ENCODE measurements at places on chromosomes 2 and 18.

- no peak for DNase-seq
Observed at GRCh38 chr2:144015655-144016245, 504.2 kb downstream of the ZEB2 start.

DNA sequence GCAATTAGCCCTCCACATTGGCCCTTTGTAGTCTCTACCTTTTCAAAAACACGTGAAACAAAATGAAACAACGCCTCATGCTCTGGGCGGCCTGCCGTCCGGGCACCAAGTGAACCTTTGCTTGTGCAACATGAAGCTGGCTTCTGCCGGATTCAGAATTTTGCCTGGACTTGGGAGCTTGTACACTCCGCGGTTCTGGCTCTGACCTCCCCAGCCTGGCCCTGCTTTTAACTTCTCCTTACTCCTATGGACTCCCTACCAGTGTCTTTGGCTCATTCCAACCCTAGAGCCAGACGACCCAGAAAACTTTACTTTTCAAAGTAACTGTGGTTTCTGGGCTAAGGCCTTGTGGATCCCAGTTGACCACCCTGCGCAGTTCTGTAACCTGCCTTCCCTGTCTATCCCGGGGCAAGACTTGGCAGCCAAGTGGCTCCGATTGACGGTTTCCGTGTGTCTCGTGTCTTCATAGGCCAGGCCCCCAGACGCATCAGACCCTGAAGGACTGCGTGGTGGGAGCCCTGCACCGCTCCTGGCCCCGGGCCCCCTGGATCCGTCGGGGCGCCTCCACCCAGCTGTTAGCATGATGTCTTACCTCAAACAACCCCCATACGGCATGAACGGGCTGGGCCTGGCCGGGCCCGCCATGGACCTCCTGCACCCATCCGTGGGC lies 1.9 kb downstream of the OTX1 start:
- no peak for DNase-seq

DNA sequence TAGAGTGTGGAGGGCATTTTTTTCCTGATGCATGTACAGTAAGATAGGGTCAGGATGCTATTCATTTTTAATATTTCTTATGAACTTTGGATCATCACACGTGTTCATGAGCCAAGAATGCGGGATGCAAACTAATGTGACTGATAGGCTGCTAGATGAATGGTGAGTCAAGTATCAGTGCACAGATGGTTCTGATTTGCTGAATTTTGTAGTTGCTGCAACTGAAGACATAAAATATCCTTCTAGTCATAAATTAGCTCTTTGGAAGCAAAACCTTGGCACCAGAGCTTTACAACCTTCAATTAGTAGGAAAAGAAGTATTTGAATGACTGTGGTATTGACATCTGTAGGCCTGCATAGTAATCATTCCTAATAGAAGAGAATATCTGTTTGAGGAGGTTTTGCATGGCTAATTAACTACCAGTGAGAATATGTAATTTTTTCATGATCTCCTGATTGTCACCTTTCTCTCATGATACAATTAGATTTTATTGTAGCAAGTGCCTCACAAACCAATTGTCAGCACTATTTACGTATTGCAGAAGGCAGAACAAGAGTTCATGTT lies 94.0 kb downstream of the VRK2 start:
- no peak for DNase-seq

DNA sequence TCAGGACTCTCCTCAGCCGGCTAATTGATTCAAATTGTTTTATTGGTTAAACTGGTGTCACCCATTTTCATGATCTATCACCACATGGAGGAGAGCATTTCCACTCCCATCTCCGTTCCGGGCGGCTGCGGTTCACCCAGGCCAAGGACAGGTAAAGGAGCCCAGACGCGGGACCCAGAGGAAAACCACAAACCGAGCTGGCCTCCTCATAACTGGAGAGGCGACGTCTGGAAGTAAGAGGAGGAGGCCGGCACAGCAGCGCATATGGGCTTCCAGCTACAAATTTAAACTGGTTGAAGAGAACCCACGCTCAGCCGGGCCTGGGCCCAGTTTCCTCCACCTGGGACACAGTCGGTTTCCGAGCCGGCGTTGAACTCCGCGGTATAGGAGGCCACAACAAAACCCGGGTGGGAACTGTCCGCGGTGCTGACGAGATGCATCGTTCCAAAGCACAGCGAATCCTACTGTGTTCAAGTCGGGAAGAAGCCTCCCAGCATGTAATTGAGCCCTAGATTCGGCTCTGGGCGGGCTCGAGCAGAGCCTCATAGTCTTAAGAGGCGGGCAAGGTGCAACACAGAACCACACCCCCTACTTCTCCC lies 3.0 kb upstream of the SKOR2 start:
- DNase-seq = no peak

- no peak for DNase-seq
Observed at GRCh38 chr2:221518201-221518934, 53.7 kb downstream of the EPHA4 start.

- DNase-seq = no peak
Observed at GRCh38 chr2:127080938-127081755, 25.8 kb downstream of the BIN1 start.

DNA sequence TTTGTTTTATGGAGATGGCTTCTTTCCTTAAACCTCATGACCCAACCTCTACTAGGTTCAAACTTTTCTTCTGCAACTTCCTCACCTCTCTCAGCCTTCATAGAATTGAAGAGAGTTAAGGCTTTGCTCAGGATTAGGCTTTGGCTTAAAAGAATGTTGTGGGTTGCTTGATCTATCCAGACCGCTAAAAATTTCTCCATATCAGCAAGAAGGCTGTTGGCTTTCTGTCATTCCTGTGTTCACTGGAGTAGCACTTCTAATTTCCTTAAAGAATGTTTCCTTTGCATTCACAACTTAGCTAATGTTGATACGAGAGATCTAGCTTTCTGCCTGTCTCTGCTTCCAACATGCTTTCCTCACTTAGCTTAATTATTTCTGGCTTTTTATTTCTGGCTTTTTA lies 58.1 kb upstream of the KYNU start:
- DNase-seq = no peak

DNA sequence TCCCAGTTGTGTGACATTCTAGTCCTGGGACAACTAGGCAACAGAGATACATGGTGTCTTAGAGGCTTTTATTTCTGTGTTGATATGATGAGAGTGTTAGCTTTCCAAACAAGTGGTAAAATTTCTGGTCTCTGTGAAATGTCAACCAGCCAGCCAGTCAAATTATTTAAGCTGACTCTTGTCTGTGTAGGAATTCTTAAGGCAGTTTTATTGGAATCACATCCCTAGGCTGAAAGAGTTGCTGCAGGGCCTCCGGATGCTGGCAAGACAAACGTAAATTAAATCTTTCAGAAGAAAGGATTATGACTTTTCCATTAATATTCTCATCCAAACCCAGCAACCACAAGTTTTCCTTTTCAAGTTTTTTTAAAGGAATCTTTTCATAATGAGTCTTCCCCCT lies 44.6 kb downstream of the SERPINB7 start:
- DNase-seq = no peak

DNA sequence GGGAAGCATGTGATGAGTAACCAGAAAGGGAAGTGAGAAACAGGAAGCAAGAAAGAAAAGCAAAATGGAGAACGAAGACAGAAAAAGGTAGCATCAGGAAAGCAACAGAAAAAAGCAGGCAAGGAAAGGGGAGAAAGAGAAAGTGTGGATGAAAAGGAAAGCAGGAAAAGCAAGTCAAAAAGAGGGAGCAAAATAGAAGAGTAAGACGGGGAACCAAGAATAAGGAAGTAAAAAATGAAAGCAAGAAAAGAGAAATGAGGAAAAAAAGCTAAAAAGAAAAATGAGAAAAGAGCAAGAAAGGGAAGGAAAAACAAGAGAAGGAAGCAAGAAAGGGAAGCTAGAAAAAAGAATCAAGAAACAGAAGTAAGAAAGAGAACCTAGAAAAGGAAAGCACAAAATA lies 242.3 kb upstream of the NCKAP5 start:
- no peak for DNase-seq

DNA sequence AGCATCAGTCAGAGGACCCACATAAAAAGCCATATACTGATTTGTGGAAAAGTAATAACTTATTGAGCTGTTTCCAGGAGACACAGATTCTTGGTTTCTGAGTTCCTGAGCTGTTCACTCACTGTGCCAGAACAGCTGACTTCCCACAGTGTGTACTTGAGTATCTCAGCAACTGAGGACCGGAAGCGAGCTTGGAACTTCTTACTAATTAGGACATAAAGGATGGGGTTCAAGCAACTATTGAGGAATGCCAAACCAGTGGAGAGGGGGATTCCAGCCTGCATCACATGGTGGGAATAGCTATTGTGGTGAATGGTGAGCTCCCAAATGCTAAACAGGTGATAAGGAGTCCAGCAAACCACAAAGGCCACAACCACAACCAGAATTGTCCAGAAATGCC lies 16.4 kb downstream of the EEF1B2 start:
- no peak for DNase-seq

DNA sequence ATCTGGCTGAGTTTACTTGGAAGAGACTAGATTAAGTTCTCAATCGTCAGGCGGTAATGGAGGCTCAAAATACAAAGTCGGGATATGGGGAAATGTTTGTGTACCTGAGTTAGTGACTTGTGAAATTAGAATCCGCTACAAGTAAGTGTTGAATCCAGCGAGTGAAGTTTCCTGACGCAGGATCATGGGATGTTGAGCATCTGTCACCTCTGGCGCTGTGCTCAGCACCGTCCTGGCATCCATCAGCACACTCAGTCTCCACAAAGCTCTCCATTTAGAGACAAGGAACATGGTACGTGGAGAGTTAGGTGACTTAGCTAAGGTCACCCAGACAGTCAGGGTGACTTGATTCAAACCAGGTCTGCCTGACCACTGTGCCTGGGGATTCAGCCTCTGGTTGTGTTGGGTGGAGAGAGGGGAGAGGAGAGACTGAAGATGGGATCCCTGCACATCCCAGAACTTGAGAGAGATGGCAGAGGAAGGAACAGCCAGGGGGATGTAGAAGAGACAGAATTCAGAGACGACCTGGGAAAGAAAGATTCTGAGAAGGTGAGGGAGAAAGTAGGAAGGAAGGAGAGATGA lies 251.2 kb downstream of the ACKR3 start:
- no peak for DNase-seq

- no peak for DNase-seq
Observed at GRCh38 chr2:240129311-240129710, 6.8 kb downstream of the COPS9 start.

DNA sequence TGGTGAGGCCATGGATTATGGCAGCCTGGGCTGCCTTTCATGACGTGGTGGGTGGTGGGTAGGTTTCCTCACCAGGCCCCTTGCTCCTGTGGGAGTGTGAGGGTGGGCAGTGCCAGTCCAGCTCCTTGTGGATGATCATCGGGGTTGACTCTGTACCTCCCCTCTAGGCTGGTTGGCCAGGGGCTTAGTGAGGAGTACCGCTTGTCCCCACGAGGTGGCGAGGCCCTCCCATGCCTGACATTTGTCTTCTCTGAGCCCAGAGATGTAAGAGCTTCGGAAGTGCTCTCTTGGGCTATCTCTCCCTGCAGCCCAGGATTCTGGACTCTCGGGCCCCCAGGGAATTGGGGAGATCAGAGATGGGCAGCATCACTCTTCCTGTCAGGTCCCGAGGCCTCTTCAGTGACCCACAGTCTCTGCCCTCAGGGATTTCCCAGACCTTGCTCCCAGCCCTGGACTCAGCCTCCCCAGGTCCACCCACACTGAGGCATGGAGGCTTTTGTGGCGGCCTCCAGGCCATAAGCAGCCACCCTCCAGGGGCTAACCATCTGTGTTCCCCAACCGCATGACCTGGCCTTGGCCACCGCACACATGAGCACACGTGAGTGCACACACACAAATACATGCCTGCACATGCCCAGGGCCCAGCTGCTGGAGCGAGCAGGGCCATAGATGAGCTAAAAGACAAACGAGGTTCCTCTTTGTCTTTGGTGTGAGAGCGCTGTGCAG lies 6.5 kb downstream of the SPR start:
- DNase-seq = no peak

GRCh38 chr2:8993902-8994278 lies 9.6 kb downstream of the MBOAT2 start:
- no peak for DNase-seq

- no peak for DNase-seq
Observed at GRCh38 chr2:119198240-119198840, 25.3 kb upstream of the STEAP3 start.

DNA sequence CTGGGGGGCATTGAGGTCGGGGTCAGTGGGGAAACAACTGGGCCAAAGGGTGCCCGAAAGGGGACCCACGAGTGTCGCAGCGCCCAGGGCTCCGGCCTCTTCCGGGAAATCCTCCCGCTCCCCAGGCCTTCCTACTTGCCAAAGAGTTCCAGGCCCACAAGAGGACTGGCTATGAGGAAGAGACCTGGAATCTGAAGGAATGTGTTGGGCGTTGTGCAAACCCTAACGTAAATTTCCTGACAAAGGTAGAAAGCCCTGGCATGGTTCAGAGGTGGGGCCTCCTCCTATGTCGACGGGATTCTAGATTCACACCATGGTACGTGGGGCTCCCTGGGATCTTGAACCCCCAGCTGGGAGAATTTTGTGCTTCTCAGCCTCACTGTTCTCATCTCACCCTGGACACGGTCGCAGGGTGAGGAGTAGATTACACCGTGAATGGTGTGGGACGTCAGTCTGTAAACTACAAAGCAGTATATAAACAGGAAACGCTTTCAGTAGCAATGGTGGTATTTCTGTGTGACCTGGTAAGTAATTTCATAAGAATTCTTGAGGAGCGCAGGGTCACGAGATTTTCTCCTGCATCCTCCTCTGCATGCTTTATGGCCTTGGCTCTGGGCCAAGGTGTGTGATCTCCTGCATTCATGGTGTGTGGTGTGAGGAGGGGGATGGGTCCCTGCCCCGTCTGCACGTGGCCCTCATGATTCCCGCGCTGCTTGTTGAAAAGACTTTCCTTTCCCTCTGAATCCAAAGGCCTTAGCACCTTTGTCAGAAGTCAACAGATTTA lies 868 bp downstream of the HSBP1L1 start:
- no peak for DNase-seq

DNA sequence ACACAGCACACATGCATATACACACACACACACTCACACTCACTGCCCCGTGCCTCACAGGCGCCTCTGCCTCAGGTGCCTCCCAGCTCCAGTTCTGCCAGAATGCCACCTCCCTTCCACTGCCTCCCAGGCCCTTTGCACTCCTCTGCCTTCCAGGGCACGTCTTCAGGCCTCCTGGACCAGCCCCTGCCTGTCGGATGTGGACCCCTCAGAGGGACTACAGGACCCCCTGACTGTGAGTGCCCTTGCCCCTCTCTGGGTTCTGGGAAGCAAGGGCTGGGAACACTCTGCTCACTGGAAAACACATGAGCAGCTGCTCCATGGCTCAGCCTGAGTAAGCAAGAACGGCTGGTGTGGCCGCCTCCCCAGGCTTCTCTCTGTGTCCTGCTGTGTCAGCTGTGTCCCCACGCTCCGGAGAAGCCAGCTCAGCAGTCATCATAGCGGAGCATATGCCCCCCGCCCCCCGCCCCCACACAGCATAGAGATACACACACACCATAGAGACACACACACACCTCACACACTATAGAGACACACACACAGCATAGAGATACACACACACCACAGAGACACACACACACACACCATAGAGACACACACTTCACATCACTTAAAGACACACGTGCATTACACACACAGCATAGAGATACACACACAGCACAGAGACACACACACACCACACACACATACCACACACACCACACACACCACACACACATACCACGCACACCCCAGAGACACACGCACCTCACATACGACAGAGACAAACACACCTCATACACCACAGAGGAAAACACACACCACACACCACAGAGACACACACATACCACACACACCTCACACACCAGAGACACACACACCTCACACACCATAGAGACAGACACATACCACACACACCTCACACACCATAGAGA lies 271.3 kb downstream of the CYRIA start:
- no peak for DNase-seq
